ENCODE measurements at places on chromosomes 16 and 17. TPM values are rescaled to one million over a fixed set of nuclear protein-coding genes. Genes with fewer than 3 reads are reported as not detected.

GRCh38 chr17:57511475-57512123 lies 233.5 kb downstream of the CCDC182 start:
- H3K36me3 ChIP-seq: no peaks in the 10 kb centered on the region
- no peaks in the 10 kb centered on the region for H3K27me3 ChIP-seq
- H3K4me1 ChIP-seq: no peaks in the 10 kb centered on the region

DNA sequence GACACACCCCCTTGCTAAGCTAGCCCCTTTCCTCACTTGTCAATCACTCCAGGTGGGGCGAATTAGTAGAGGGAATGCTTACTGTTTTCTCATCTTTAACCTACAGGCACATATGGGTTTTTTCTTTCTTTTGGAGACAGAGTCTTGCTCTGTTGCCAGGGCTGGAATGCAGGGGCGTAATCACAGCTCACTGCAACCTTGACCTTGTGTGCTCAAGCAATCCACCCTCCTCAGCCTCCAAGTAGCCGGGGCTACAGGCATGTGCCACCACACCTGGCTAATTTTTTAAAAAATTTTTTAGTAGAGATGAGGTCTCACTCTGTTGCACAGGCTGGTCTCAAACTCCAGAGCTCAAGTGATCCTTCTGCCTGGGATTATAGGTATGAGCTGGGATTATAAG lies 38.7 kb upstream of the RHBDL3 start:
- H3K4me3 ChIP-seq: no peak overlapping the region
- no peaks in the 10 kb centered on the region for H3K27me3 ChIP-seq
- DNase-seq: no peak
- no peaks in the 10 kb centered on the region for H3K4me1 ChIP-seq

DNA sequence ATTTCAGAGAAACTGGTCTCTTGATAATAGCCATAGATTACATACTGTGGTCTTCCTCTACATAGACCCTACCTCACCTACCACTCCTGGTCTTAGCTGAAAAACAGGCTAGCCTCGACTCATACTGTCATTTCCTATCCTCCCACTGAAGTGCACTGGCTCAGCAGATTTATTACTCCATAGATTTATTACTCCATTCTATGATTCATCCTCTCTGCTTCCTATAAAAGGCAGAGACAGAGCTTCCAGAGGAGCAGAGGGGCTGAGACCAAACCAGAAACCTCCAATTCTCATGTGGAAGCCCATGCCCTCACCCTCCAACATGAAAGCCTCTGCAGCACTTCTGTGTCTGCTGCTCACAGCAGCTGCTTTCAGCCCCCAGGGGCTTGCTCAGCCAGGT lies at the start of gene CCL7:
Gene CCL7 (plus strand): TSS at position 253 of the 400 bp plus-strand sequence. CDS start 70 bp downstream, at position 323.
- H3K4me3 ChIP-seq: no peak within 1 kb of the TSS
- peaks cover 6% of the 10 kb centered on the region for H3K27me3 ChIP-seq
- H3K27ac ChIP-seq: no peak within 1 kb of the TSS

DNA sequence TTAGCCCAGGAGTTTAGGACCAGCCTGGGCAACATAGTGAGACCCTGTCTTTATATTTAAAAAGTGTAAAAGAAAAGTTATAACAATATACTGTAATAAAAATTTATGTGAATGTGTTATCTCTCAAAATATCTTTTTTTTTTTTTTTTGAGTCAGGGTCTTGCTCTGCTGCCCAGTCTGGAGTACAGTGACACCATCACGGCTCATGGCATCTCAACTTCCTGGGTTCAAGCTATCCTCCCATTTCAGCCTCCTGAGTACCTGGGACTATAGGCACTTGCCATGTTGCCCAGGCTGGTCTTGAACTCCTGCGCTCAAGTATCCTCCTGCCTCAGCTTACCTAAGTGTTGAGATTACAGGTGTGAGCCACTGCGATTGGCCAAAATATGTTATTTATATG lies 45.5 kb upstream of the SLC25A19 start:
- H3K4me3 ChIP-seq: no peak overlapping the region
- H3K4me1 ChIP-seq: peaks cover 65% of the 10 kb centered on the region
- H3K27ac ChIP-seq: no peak overlapping the region
- peaks cover 19% of the 10 kb centered on the region for H3K36me3 ChIP-seq
- no peaks in the 10 kb centered on the region for H3K27me3 ChIP-seq

Gene UNC45B
- total RNA-seq: 0.69 TPM

Gene CCP110
- total RNA-seq: 21.3 TPM

Gene UNK
- 48.1 TPM for total RNA-seq

Gene SDR42E2
- 0.55 TPM for total RNA-seq

Gene TCAP
- 6.3 TPM for total RNA-seq

Gene MIEF2
- 18.2 TPM for total RNA-seq

All from CD4-positive, alpha-beta memory T cell (primary cell).